Pulmonary artery endothelial cell (primary cell): ENCODE measurements at places on chromosomes 13 and 19. TPM values are rescaled to one million over a fixed set of nuclear protein-coding genes. Genes with fewer than 3 reads are reported as not detected.

DNA sequence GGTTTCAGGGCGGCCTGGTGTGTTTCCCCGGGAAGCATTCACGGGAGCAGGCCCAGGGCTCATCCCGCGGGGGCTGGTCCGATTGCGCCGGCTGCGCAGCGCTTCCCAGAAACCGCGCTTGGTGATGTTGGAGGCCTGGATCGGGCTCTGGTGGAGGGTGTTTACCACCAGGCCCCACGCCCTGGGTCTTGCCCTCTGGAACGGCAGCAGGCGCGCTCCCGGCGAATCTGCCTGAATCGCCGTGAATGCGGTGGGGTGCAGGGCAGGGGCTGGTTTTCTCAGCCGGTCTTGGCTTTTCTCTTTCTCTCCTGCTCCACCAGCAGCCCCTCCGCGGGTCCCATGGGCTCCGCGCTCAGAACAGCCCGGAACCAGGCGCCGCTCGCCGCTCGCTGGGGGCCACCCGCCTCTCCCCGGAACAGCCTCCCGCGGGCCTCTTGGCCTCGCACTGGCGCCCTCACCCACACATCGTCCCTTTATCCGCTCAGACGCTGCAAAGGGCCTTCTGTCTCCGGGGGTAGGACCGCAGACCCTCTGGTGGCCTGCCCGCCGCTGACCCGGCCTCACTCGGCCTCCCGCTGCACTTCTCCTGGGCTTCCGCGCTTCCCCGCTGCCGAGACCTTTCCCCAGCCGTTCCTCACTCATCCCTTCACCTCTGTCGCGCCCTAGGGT, 69.4 kb upstream of the GJB6 start:
- DNase-seq, result no peak

The NLRP9 gene
- total RNA-seq, result under 0.01 TPM in 1 of 2 replicates, not detected in the other

The LILRA2 gene
- total RNA-seq, result not detected in 2 replicates

DNA sequence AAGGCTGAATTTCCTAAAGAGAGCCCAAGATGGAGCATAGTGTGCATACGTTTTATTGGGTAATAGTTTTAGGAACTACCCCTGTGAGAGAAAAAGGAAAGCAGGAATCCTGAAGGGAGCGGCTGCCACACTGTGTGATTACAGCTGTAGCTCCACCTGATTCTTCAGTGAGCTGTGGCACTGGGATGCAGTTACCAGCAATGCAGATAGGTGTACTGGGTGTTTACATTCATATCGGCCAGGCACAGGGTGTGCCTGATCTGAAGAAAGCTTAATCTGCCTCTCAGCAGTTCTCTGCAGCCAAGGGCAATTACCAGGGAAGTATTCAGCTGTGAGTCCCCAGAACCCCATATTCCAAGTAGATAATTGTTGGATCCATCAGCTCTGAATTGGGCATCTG, 1541.8 kb downstream of the EFNB2 start:
- no peak for DNase-seq

- DNase-seq, result no peak
Measured at GRCh38 chr19:35566738-35567137, 3.3 kb upstream of the ATP4A start.
